T47D (cell line): ENCODE measurements at places on chromosomes 1 and 21.

DNA sequence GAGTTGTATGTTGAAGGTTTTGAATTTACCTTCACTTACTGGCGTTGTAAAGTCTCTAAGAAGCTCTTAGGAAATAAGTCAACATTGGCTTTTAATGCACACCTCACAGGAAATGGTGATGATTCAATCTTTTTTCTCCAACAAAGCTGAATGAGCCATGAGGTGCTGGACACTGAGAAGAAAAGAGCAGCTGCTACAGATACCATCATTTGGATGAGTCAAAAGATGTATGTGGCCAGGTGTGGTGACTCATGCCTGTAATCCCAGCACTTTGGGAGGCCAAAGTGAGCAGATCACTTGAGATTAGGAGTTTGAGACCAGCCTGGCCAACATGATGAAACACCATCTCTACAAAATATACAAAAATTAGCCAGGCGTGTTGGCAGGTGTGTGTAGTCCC, 3.3 kb upstream of the IL23R start:
- no peak for DNase-seq

- DNase-seq: no peak
Observed at GRCh38 chr1:78367700-78368099, 123.1 kb upstream of the PTGFR start.

GRCh38 chr1:150780510-150780909, 14.9 kb upstream of the CTSS start:
- DNase-seq: no peak

DNA sequence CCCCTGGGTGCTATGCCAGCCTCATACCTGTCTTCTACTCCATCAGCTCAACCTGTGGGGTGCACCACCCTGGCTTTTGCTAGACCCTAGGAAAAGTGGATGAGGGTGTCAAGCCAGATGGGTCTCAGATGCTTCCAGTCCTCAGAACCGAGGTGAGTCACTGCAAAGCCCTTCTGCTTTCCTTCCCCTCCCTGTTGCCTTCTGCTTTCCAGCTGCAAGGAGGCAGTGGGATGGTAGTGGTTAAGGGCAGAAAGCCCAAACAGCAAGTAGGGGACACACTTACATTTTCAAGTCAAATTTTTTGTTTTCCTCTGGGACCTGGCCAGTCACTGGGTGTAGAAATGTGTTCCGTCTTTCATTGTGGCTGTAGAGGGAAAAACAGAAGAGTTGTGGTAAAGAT, 60.7 kb upstream of the GOLT1A start:
- DNase-seq: no peak

DNA sequence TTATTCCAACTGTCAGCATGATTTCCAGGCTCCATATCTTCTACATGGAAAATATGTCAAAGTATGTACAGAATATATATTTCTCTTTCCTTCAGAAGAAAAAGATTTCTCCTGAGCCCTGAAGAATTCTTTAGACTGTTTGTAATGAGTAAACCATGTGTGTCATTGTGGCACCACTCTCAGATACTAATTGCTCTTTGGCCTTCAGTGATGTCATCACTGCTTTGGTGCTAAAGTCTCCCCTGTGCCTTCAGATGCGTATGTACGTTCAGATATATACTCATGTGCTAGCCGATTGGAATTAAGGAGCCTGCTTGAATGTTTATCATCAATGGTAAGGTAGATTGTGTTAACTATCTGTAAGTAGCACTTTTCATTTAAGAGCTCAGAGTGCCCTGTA, 20.6 kb upstream of the NBL1 start:
- DNase-seq: no peak

DNA sequence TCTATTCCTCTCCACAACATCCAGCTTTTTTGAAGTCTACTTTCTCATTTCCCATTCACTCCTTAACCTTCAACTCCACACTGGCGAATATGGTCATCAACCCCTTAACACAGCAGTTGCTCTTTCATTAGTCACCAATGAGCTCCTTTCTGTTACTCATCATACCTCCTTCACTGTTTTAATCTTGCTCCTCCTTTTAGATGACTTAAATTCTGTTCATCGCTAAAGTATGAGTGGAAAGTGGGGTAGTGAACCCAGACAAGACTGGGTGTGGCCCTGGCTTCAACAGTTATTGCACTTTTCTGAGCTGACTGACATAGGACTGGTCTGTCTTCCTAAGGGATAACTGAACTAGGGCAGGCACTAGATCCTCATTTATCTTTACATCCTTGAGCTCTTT, 51.3 kb downstream of the AKT3 start:
- DNase-seq: no peak

GRCh38 chr1:58201492-58202106, 344.9 kb downstream of the OMA1 start:
- no peak for DNase-seq

DNA sequence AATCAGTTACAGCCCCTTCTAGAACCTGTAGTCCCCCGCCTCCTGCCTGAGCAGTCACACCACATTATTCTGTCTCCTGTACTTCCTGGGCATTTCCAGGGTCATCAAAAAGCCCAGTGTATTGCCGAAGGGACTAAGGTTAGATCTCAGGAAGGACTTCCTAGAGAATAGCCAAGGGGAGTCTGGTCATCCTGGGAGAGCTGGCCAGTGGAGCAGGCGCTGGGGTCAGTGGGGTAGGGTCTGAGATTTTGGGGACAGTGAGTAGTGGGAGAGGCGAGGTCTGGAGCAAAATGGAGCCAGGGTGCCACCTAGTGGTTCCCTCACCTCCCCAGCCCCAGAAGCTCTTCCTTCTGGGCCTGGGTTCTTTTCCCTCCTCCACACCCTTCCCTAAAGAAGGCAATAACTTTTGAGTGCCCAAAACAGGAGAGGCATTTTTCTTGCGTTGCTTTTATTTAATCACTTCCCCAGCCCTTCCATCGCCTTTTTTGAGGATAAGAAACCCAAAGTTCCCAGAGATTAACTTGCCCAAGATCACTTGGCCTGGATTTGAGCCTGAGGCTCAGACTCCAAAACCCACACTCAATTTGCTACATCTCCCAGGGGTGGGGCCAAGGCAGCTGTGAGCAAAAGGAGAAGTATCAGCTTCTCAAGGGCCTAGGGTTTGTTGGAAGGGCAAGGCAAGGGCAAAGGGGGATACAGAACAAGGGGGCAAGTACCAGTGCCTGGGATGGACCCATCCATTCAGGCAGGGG, 7.3 kb upstream of the PMVK start:
- DNase-seq: peak; percentile 58

- DNase-seq: peak; percentile 91
Observed at GRCh38 chr1:113255038-113255719, 135.1 kb upstream of the MAGI3 start.

DNA sequence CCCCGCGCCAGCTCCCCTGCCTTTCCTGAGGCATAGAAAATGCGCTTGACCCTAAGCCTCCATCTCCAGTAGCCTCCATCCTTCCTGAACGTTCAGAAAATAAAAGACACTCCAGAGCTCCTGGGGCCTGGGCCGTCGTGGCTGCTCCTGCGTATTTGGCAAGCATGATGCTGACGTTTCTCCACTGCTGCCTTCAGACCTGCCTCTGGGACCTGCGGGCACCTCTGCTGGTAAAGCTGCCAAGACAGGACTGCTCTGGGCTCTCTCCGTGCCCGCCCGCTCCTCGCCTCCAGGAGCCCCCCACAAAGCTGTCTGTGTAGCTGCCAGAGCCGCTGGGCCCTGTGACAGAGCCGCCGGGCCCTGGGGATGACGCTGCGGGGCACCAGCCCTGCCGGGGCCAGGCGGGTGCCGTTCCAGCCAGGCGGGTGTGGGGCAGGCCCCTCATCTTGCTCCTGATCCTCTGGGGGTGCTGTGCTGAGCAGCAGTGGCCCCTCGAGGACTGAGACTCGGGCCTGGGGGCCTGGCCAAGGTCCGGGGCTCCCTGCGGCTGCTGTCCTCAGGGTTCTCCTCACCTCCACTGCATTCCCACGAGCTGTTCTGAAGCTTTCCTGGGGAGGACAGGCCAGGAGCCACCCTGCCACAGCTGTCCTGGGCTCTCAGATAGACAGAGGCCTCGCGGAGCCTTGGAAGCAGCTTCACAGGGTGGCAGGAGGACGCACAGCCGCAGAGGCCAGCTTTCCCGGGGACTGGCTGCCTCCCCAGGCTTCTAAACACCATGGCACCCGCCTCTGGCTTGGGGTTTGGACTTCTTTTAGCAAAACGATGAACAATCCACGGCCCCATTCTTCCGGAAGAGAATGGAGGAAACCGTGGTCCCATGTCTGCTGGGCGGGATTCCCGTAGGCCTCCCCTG, 48.1 kb downstream of the MORN1 start:
- DNase-seq: no peak

GRCh38 chr1:11339346-11340232, 66.6 kb downstream of the UBIAD1 start:
- no peak for DNase-seq
